Activated naive CD4-positive, alpha-beta T cell (primary cell): ENCODE measurements at places on chromosomes 11 and 22.
A peak's percentile ranks its signal among the peaks of the same experiment; 100 is the strongest.

DNA sequence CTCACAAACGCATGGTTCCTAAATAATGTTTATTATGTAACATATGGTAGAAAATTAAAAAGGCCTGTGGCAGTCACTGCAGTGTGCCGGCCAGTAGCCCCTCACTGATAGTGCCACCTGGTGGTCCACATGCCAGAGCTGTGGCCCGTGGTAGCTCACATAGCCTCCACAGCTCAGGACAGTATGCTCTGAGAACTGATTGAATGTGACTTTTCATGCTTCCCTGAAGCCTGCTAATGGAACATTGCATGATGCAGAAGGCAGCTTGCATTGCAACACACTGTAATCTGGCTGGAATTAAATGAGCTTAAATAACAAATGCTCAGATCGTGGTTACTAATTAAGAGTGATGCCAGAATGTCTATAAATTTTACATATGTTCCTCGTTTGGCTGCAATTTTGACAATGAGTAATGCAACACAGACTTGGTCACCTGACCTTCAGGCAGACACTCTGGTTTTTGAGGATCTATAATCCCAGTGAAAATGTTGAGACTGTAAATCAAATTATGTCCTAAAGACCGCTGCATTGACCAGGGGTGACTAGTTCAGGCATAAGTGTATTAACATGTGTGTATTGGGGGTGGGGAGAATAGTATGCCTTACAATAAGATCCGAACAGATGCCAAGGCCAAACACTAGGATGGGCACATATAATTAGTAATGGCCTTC, 566.4 kb downstream of the METTL15 start:
- DNase-seq, result no peak

GRCh38 chr11:38256436-38256835, 1658.4 kb upstream of the RAG2 start:
- no peak for DNase-seq

DNA sequence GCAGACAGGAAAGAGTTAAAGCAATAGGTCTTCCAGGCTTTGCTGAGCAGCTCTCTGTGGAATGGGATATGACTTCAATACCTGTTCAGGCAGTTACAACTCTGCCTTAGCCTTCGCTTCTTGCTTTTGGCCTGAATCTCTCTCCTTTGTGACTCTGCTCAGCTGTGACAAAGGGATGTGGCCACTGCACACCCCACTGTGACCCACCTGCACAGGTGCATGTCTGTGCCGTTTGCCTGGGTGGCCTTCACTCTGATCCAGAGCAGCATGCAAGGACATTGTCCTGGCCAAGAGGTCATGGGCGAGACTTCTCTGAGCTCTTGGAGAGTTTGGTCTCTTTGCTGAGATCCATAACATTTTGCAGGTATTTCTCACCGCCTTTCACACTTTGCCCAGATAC, 891.3 kb downstream of the BRD1 start:
- no peak for DNase-seq

GRCh38 chr22:36259615-36260300, 6.8 kb downstream of the APOL1 start:
- DNase-seq, result no peak

DNA sequence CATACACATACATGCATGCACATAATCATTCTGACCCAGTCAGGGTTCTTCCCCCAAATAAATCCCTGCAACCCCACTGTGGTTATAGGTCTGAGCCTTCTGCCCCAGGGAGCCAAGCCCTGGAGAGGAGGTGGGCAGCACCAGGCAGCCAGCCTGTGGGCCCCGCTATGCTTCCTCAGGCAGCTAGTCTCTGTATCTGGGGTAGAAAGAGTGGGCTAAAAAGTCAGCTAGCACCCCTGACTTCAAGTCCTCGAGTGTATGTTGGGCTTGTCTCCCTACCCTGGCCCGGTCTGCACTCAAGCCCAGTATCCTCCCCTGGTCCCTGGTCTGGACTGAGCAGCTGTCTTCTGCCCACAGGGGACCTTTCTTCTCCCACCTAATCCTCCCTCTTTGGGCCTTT, 28.0 kb downstream of the KCNQ1OT1 start:
- no peak for DNase-seq

DNA sequence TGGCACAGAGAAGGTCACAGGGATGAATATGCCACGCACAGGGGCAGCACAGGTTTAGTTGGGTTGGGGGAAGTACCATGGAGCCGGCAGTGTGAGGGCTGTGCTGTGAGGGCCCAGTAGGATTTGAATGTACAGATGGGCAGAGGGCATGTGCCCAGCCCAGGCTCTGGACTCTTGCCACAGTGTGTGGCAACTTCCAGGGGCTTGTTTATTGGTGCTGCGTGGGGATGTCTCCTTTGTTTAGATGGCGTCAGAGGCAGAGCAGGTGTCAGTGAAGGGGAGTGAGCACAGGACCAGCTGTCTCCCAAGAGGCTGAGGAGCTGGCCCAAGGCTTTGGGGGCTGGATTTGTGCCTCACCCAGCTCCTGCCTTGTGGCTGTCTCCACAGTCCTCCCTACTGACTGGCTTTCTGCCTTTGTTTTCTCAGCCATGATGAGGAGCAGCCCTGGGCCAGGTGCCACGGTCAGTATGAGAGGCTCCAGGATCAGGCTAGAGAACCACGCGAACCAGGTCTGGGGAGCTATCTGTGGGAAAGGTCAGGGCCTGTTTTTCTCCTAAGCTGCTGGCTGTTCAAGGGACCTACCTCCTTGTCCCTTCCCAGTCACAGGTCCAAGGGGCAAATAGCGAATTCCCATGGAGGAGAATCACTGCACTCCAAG, 21.9 kb downstream of the SUN2 start:
- no peak for DNase-seq

DNA sequence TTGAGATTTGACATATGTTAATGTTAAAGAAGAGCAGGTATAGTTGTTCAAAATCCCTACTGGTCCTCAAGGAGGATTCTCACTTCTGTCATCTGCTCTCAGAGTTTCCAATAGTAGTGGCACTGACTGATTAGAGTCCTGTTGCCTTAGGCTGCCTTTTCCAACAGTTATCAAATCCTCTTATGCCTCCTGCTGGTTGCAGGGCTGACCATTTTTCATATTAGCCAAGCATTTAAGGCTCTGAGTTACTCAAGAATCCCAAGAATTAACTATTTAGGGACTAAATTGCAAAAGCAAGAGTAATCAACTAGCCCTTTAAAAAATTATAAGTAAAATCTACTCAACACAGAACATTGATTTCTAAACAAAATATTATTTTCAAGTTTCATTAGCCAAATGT, 212.0 kb upstream of the CHORDC1 start:
- no peak for DNase-seq

DNA sequence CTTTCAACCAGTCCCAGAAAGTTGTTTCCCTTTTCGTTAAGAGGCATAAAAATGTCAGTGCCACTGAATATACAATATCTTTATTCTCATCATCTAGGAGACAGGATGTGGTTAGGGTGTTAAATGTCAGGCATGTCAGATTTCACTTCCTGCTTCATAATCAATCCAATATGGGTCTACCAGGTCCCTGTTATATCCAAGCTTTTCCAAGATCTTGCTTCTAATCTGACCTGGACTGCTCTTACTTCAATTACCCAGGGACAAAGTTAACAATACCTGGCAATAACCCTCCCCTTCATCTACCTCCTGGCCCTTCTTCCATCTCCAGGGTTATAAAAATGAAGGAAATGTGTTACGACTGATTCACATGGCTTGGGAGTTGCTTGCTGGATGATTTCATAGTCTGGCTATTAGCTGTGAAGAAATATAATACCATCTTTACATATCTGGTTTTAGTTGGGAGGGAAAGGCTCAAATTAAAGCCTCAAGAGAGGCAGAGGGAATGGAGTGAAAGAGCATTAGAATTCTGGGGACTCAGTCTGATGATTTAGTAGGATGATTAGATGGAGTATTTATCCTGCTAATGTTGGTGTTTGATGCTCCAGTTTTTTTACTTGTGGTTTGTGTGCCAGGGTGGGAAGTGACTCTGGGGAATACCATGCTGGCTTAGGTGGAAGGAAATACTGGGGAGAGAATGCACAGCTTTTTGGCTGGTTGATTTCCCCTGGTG, 534.3 kb downstream of the ETS1 start:
- no peak for DNase-seq

DNA sequence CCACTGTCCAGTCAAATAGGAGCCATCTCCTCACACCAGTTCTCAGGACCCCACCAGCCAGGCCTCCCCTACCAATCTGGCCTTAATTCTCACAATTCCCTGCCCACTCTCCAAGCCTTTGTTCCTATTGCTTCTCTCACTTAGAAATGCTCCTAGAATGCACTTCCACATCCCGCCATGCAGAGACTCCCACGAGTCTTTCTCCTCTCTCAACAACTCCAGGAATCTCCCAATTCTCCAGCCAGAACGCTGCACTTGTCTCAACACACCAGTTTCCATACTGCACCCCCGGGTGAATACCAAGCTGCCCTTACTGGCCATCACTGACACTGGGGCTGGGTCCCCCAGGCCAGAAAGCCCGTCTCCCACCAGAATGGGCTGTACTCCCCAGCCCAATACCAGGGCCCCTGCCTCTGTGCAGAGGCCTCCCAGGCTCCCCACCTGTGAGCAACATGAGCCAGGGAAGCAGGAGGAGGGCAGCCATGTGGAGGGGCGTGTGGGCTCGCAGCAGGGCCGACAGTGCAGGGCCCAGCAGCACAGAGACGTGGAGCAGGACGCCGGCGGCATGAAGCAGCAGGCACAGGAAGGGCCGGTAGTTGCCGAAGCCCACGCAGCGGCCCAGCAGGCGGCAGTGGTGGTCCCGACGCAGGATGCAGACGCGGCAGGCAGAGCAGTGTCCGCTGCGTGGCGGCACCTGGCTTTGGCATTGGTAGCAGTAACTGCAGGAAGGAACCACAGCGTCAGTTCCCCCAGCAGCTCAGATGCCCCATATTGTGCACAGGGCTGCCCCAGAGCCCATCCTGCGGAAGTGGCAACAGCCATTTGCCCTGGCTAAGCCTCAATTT, 2.4 kb downstream of the ZDHHC24 start:
- peak; percentile 37 for DNase-seq

- no peak for DNase-seq
Measured at GRCh38 chr22:34068001-34068400, 147.7 kb upstream of the LARGE1 start.

DNA sequence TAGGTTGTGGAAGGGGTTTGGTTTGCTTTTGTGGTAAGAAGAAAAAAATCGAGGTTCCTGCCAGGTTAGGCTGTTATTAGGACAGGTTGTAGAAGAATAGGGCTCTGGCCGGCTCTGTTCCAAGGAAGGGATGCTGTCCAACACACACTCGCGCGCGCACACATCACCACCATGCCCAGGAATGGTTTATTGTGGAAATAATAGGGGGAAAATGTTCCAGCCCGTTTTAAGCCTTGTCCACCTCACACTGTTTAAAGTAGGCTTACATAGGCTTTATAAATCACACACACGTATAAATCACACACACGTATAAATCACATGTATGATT, 1.2 kb upstream of the ARHGAP20 start:
- DNase-seq, result no peak

GRCh38 chr11:66315921-66316811, 678 bp downstream of the CD248 start:
- DNase-seq, result no peak

GRCh38 chr11:87628957-87629356, 546.3 kb downstream of the RAB38 start:
- no peak for DNase-seq
